ENCODE measurements at places on chromosomes 3 and 15.

- DNase-seq: no peak
These were observed 144.0 kb upstream of the SUCLG2 start for GRCh38 chr3:67798412-67798811.

- DNase-seq: no peak
These were observed 49.9 kb upstream of the IGSF11 start for GRCh38 chr3:119084371-119085069.

- DNase-seq: no peak
These were observed 36.2 kb downstream of the CDCP1 start for GRCh38 chr3:45109771-45110508.

- DNase-seq: no peak
These were observed 170.5 kb upstream of the TGFBR2 start for GRCh38 chr3:30435861-30436331.

GRCh38 chr3:42434777-42435380 is 24.5 kb upstream of the LYZL4 start:
- DNase-seq: no peak

GRCh38 chr15:79184465-79184892 is 93.9 kb upstream of the RASGRF1 start:
- no peak for DNase-seq

- DNase-seq: no peak
These were observed 52.9 kb downstream of the GTPBP8 start for GRCh38 chr3:113043686-113044085.

DNA sequence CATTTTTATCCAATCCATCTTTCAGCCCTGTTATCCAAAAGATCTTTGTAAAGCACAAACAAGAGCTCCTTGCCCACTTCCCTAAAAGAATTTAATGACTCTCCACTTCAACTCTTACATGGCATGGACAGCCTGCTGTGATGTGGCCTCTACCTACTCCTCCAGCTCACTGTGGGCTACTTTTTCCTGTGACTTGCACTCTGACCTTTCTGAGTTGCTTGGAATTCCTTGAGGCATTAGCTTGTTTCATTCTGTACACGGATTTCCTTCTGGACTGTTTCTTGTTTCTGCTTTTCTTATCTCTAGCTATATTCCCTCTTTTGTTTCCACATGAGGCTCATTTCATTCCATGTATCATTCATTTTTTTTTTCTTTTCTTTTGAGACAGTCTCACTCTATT is 15.2 kb downstream of the QTRT2 start:
- DNase-seq: no peak

DNA sequence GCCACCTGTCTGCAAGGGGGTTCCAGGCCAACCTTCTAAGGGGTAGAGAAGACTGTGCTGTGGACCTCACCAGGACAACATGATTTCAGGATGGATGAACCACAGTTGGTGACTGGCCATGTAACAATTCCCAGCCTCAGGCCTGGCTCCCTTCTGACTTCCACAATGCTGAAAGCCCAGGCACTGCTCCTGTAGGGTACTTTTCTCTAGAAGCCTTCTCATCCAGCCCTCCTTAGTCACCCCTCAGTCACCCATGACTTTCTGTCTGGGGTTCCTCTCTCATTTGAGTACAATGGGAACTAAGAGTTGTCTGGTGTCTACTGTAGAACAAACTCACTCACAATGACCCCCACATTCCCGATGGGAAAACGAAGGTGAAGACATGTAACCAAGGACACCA is 8.6 kb downstream of the ALS2CL start:
- no peak for DNase-seq

DNA sequence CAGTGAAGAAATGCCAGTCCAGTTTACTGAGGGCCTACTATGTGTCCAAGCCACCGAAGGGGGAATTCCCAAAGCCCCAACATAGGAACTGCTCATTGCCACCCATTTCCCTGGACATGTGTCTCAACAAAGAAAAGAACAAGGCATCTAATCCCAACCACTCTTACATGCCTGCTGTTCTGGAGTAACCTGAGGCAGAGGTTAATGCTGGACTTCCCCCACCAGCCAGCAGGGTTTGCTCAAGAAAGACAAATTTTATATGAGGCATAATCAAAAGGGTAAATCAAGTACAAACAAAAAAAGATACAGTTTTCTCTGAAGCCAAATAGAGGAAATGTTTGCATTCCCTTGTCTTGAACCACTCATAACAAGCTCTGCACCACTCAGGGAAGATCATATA is 4.1 kb downstream of the ADCY5 start:
- no peak for DNase-seq

DNA sequence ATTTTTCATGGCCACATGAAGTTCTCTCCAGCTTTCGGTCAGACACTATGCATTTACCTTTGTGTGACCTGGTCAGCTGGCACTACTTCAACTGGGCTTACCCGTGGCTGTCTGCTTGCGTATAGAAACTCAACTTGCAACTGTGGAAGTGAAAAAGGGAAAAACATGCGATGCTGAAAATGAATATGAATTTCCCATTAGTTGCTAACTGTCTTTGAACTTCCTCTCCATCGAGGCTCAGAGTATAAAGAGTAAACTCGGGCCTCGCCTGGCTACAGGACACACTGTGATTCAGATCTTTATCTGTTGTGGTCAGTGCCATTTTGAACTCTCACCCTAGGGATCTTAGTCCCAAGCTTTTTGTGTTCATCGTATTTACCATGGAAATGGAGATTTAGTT is 26.8 kb downstream of the NFKBIZ start:
- no peak for DNase-seq

- DNase-seq: no peak
These were observed 1.3 kb upstream of the KLHL40 start for GRCh38 chr3:42683875-42684598.
